ENCODE measurements at places on chromosomes 3 and 15.

DNA sequence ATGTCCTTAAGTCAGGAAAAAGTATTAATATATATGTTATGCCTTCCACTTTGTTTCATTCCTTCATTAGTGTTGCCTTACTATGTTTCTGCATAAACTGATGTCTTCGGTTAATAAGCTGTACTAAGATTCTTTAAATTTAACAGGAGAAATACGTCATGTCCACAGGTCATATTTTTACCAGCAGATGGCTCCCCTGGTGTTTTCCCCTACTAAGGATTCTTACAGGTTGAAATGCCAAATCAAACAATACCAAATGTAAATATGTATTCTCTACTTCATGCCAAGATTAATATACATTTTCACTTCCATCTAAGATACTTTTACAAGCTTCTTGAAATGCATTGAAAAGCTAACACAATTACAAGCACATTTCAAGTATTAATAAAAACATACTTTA lies 1602.1 kb downstream of the SI start:
- no peak for DNase-seq

- DNase-seq, result no peak
Measured at GRCh38 chr3:146679995-146680394, 74.8 kb upstream of the PLSCR5 start.

DNA sequence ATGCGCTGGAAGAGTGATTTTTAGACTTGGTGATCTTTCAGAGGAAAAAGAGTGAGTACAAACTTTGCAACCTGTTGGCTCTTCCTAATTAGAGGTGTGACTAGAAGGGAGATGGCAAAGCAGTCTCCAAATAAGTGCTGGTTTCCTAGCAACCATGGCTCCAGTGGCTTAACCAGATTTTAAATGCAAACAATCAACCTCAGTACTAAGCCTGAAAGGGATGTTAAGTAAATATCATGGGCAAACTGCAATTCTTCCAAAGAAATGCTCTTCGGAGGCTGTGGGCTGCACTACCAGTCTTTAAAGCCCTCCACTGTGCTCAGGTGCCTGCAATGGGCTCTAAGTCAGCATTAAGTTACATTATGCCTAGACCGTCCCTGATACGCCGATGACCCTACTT lies 678.1 kb upstream of the CCDC54 start:
- no peak for DNase-seq

- DNase-seq, result peak; percentile 39
Measured at GRCh38 chr3:170178651-170179050, 2.9 kb downstream of the PHC3 start.

DNA sequence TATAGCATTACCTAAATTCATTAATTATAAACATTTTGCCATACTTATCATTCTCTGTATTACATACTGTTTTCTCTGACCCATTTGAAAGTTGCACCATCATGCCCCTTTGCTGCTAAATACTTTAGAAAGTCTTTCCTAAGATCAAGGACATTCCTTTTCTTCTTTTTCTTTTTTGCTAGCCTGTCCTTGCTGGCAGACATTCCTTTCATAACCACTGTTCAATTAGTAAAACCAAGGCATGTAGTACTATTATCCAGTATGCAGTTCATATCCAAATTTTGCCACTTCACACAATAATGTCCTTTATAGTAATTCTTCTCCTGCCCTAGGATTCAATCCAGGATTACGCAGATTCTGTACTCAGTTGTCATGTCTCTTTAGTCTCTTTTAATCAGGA lies 321.0 kb upstream of the C2CD4B start:
- DNase-seq, result no peak

All from B cell (primary cell).